ENCODE measurements at places on chromosomes 7 and 10. TPM values are rescaled to one million over a fixed set of nuclear protein-coding genes. Genes with fewer than 3 reads are reported as not detected.

DNA sequence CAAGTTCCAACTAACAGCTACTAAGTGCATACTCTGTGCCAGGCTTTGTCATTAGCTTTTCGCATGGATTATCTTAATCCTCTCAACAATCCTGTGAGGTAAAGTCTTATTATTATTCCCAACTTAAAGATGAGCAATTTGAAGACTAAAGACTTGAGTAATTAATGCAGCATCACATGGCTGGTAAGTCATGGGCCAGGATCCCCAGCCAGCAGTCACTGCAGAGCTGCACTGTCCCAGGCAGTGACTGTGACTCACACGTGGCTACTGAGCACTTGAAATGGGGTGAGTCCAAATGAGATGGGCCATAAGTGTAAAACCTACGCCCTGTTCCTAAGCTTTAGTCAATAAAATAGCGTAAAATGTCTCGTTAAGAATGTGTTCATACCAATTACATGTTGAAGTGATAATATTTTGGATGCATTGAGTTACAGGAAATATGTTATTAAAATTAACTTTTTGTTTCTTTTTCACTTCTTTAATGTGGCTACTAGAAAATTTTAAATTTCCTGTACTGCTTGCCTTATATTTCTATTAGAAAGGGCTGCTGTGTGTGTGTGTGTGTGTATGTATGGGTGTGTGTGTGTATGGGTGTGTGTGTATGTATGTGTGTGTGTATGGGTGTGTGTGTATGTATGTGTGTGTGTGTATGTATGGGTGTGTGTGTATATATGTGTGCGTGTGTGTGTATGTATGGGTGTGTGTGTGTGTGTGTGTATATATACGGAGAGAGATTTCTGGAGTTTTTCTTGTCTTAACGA, 756.3 kb downstream of the AUTS2 start:
- DNase-seq, result no peak

GRCh38 chr10:101166430-101166829, 35.3 kb downstream of the TLX1 start:
- no peak for DNase-seq

Gene FXYD4
- total RNA-seq, result not detected

Gene TMEM184A
- not detected for total RNA-seq

Gene WNT8B
- total RNA-seq, result not detected

DNA sequence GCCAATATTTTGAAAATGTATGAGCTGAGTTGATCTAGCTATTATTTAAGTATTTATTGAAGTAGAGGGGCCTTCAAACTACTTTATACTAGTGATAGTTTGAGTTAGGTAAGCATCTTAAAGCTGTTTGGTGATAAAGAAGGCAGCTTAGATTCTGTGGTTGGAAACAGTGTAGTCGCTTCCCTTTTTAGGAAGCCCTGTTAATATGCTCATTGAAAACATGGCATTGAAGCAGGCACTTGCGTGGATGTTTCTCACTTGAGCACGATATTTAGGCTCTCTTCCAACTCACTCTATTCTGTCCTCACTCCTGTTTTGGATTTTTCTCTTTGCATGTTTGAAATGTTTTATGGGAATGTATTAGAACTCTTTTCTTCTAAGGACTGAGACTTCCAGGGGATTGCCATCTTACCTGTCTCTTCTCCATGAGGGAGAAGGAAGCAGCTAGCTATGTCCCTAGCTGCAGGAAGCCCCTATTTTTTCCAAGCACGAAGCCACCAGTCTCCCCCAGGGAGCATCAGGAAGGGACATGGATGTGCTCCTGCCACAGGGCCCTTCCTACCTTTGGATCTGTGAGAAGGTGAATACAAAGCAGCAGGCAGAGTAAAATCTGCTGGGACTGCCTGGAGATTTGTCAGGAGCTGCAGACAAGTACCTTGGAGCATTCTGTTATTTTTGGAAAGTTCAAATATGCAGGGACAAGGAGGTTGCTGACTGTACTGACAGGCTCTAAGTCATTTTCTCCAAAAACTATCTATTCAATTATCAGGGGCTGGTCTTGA, 22.0 kb upstream of the BMPR1A start:
- DNase-seq, result no peak

Gene TRPV5
- total RNA-seq, result 0.30 TPM

Gene SAP25
- 102 TPM for total RNA-seq

DNA sequence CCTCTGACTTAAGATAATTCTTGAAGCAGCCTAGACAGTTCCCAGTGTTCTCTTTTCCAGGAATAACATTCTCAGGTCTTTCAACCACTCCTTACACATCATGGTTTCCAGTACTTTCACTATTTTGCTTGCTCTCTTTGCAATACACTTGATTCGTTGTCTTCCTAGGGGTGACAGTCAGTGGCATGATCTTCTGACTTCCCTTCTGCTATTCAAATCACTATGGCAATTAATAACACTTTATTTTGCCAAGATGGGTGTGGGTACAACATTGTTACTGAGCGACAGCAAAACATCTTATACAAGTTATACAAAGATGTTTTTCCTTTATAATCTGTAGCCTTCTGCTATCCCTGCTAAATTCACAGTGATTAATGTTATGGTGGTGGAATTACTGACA, 15.3 kb downstream of the ARL3 start:
- DNase-seq, result no peak

Gene TAS2R3
- 5.0 TPM for total RNA-seq

Gene VIPR2
- total RNA-seq, result 0.26 TPM

DNA sequence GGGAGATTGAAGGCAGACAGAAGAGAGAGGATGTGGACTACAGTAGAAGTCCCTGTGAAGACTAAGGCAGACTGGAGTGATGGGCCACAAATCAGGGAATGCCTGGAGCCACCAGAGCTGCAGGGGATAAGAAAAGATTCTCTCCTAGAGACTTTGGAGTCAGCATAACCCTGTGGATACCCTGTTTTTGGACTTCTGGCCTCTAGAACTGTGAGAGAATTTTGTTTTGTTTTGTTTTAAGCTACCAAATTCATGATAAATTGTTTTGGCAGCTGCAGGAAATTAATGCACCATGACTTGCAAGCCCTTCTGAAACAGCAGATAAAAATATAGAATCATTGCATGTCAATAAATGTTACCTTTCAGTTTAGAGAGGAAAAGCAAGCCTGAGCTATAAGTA, 41.3 kb downstream of the INHBA start:
- DNase-seq, result no peak

Gene EN2
- total RNA-seq, result not detected

DNA sequence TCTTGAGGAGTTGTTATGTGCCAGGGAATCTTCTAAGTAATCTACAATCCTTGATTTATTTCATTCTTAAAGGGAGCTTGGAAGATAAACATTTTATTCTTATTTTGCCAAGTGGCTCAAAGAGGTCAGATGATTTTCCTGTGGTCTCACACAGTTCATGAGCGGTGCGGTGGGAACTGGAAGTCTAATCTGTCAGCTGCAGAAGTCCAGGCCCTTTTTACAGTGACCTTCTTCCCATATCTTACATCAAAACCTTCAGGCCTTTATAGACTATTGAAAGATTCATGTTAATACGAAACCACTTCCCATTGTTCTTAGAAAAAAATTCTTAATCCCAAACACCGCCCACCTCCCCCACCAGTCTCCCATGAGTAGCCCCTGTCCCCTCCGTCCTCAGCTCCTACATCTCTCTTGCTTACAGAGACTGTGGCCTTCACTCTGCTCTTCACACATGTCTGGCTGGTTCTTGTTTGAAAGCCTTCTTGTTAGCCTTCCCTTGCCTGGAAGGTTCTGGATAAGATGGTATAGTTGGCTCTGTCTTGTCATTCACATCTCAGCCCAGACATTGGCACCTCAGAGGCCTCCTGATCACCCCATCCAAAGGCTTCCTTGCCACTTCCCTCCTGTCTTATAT, 61.5 kb downstream of the ITGA8 start:
- no peak for DNase-seq

DNA sequence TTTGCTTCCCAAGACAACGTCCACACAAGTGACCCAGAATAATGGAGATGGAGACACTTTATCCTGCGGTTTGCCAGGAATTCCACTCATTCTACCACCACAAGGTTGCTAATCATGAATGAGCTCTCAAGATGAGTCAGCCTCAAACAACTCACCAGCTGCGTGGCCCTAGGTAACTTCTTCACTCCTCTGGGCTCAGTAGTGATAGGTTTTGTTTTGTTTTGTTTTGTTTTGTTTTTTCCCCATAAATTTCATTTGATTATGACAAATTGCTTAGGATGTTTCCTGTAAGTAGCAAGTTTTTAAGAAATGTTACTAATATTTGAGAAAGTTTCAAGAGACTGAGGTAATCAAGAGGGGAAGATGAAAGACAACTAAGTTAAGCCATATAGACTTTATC, 286.8 kb downstream of the PARD3 start:
- DNase-seq, result no peak

DNA sequence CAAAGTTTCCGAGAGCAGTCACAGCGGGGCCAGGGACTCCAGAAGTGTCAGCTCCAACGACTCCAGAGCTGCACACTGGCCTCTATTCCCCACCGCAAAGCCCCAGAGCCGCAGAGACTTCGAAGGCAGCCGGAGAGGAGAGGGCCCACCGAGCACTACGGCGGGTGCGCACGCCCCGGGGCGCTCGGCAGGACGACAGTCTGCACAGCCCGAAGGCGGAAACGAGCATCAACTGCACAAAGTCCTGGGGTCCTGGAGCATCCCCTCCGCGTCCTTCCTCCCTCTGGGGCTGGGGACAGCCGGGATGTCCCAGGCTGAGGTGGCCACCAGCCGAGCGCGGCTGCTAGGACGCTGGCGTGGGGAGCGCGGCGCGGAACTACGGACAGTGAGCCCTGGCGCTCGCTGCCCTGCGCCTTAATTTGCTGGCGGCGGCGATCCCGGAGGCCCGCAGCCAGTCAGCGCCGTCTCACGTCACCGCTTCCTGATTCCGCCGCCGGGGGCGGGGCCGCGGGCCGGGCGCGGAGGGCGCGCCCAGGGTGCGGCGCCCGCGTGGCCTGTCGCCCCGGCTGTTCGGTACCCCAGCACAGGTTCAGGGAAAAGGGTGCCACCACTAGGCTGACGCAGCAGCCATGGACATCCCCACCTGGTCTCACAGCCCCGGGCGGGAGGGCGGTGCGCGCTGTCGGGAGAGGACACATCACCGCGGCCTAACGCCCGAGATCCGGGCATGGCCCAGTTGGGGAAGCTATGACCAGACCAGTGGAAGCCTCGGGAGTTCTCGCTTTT, at the start of gene TBX20:
Gene TBX20 (minus strand): TSS at position 391 of the 786 bp plus-strand sequence. CDS start 480 bp downstream, outside the sequence.
- DNase-seq, result no peak

DNA sequence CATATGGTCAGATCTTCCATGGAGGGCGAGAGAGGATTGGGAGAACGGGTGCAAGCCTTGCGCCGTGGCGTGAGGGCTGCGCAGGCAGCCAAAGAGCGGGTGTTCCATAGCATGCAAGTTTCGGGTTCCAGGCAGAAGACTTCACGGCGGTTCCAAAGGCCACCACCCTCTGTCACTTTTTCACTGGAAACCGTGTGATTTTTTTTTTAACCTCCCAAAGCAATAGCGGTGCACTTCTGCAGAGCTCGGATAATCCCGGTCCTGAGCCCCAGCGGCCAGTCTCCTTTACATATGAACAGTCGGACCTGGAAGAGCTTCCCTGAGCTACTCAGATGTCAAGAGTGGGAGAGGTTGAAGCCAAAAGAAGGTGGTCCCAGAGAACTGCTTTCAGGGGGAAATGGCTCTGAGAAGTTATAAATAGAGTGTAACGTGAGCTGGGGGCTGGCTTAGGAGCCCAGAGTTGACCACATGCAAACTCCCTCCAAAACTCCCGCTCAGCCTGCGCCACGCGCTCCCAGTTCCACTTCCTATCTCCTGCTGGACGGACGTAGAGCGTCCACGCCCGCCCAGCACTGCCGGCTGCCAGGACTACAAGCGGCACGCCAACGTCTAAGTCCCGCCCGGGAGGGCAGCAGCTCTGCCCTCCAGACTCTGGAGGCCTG, at the start of gene MEOX2:
Gene MEOX2 (minus strand): TSS at position 389 of the 662 bp plus-strand sequence. CDS start 281 bp downstream, at position 108.
- no peak for DNase-seq

Gene NOS3
- total RNA-seq, result 1.8 TPM

Gene CYP2C19
- not detected for total RNA-seq

DNA sequence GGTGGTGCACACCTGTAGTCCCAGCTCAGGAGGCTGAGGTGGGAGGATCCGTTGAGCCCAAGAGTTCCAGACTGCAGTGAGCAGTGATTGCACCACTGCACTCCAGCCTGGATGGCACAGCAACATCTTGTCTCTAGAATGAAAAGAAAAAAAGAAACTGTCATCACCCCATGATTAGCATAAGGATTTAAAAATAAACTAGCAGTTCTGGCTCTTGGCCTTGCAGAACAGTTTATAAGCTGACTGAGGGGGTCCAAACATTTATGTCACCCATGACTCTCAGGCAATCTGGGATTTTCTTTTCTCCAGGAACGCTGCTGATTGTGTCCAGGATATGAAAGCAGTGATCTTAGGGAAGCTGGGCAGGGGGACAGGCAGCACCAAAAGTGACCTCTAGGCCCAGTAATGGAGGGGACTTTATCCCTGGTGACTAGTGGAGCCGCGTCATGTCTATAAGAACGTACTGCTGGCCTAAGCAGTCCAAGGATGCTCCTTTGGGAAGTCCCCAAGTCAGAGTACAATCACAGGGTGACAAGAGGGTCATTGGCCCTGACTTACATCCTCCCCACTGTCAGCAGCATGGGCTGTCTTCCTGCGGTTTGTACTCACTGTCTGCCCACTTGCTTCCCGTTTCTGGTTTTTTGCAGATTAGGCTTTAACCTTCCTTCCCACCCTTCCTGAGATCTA, 177.4 kb downstream of the ARHGAP12 start:
- no peak for DNase-seq

GRCh38 chr7:14818871-14819270, 83.7 kb downstream of the DGKB start:
- DNase-seq, result no peak

Gene LGI1
- not detected for total RNA-seq

DNA sequence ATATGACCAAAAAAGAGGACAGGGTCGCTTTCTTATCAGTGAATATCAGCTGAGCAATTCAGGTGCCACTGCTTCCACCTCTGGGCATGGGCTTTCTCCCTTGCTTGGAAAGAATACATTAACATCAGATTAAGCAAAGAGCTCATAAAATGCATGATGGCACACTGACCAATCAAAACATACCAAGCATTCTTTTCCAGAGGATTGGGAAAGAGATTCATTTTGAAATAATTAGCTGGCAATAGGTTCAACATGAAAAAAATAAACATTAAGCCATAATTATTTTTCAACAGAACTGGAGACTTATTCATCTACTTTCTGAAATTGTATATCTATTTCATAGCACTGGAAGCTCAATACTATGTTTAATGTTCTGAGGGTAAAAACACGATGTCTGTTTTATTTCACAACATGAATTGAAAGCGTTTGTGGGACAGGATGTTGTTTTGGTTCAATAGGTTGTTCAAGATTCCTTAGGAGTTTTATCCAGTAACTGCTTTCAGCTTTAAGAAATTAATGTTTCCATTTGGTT, 53.2 kb downstream of the TFAM start:
- no peak for DNase-seq

Gene LCOR
- 50.2 TPM for total RNA-seq

Gene SMKR1
- 1.5 TPM for total RNA-seq

Gene TUBAL3
- total RNA-seq, result not detected

- DNase-seq, result no peak
These were observed 134.0 kb upstream of the SEMA3A start for GRCh38 chr7:84328571-84328970.

Gene NAT16
- total RNA-seq, result not detected

GRCh38 chr7:137337902-137338301, 5.6 kb downstream of the PTN start:
- no peak for DNase-seq

Gene RBAK
- 23.9 TPM for total RNA-seq

All from naive thymus-derived CD8-positive, alpha-beta T cell (primary cell).